Common myeloid progenitor, CD34-positive (primary cell): ENCODE measurements at places on chromosomes 16 and 17.

GRCh38 chr16:11417487-11417886 lies 72.2 kb downstream of the RMI2 start:
- H3K4me1 ChIP-seq = peaks cover 41% of the 10 kb centered on the region
- no peak overlapping the region for H3K27ac ChIP-seq
- DNase-seq = no peak
- no peaks in the 10 kb centered on the region for H3K36me3 ChIP-seq
- no peak overlapping the region for H3K4me3 ChIP-seq

GRCh38 chr17:29624586-29624985 lies 1.9 kb upstream of the CORO6 start:
- DNase-seq = no peak
- H3K27ac ChIP-seq = no peak overlapping the region
- H3K4me3 ChIP-seq = no peak overlapping the region

DNA sequence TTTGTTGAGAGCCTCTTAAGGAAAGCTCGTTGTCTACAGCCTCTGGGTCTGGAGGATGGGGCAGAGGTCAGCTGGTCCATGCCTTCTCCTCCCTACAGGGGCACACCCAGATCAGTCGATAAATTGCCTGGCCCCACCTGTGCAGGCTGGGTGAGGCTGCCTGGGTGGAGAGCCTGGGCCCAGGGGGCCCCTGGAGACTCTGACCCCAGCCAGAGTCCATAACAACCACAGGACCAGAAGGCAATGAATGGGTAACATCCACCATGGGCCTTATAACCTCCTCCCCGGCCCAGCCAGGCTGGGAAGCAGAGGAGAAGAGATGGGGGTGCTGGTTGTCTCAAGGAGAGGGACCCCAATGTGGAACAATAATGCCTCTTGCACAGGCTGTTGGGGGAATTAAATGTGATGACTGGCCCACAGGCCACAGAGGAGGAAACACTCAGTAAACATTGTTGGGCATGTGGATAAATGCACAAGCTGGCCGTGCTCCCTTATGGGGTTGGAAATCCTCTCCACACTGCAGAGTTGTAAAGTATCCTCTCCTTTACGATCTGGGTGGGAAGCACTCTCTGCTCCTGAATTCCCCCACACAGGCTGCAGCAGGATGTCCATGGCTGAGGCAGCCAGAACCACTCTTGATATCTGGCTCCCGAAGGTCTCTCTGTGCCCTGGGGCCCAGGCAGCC lies 56.7 kb upstream of the TOB1 start:
- H3K27me3 ChIP-seq = no peaks in the 10 kb centered on the region
- H3K27ac ChIP-seq = no peak overlapping the region
- no peak for DNase-seq
- no peaks in the 10 kb centered on the region for H3K36me3 ChIP-seq

GRCh38 chr17:43667506-43667905 lies 5.8 kb upstream of the MEOX1 start:
- peaks cover 9% of the 10 kb centered on the region for H3K4me1 ChIP-seq
- peaks cover 2% of the 10 kb centered on the region for H3K27me3 ChIP-seq
- no peak overlapping the region for H3K27ac ChIP-seq
- H3K36me3 ChIP-seq = no peaks in the 10 kb centered on the region
- DNase-seq = no peak

- peaks cover 76% of the 10 kb centered on the region for H3K36me3 ChIP-seq
- no peak overlapping the region for H3K27ac ChIP-seq
- no peak overlapping the region for H3K4me3 ChIP-seq
- H3K27me3 ChIP-seq = no peaks in the 10 kb centered on the region
- peaks cover 14% of the 10 kb centered on the region for H3K4me1 ChIP-seq
Observed at GRCh38 chr17:45086865-45087503, 25.9 kb downstream of the NMT1 start.

- no peak overlapping the region for H3K27ac ChIP-seq
- peaks cover 12% of the 10 kb centered on the region for H3K36me3 ChIP-seq
- H3K4me3 ChIP-seq = no peak overlapping the region
- no peaks in the 10 kb centered on the region for H3K4me1 ChIP-seq
- no peaks in the 10 kb centered on the region for H3K27me3 ChIP-seq
Observed at GRCh38 chr17:27593232-27593856, 37.6 kb upstream of the LGALS9 start.

GRCh38 chr16:84450176-84450865 lies 54.1 kb downstream of the MEAK7 start:
- H3K27me3 ChIP-seq = peaks cover 11% of the 10 kb centered on the region
- H3K4me1 ChIP-seq = no peaks in the 10 kb centered on the region
- H3K4me3 ChIP-seq = no peak overlapping the region
- no peak for DNase-seq

GRCh38 chr17:39676198-39676819 lies 8.1 kb downstream of the PNMT start:
- H3K4me1 ChIP-seq = peaks cover 31% of the 10 kb centered on the region
- no peak overlapping the region for H3K27ac ChIP-seq
- H3K27me3 ChIP-seq = no peaks in the 10 kb centered on the region
- H3K36me3 ChIP-seq = no peaks in the 10 kb centered on the region

GRCh38 chr17:82596837-82597672 lies 51.2 kb downstream of the WDR45B start:
- H3K4me1 ChIP-seq = peaks cover 8% of the 10 kb centered on the region
- no peak overlapping the region for H3K27ac ChIP-seq
- DNase-seq = no peak

- no peak overlapping the region for H3K27ac ChIP-seq
- no peaks in the 10 kb centered on the region for H3K36me3 ChIP-seq
- peaks cover 14% of the 10 kb centered on the region for H3K4me1 ChIP-seq
- H3K4me3 ChIP-seq = no peak overlapping the region
Observed at GRCh38 chr17:34399725-34400124, 36.7 kb upstream of the CCL1 start.

DNA sequence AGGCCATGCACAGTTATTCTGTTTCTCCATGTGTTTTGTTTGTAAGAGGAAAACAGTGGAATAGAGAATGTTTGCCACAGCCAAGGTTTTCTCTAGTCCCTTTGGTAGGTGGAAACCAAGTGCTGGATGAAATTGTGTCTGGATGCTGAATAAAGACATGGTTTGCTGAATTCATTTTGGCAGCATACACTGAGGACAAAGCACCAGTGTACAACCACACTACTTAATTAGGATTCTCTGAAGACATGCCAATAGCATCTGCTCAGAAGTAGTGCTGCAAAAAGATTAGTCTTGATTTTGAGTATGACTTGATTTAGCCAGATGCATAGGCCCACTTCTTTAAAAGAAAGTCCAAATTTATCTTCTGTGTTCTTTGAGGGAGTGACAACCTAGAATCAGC lies 230.5 kb upstream of the CACNG5 start:
- H3K36me3 ChIP-seq = no peaks in the 10 kb centered on the region
- H3K4me3 ChIP-seq = no peak overlapping the region
- H3K4me1 ChIP-seq = no peaks in the 10 kb centered on the region
- no peak overlapping the region for H3K27ac ChIP-seq
- H3K27me3 ChIP-seq = no peaks in the 10 kb centered on the region
- no peak for DNase-seq

DNA sequence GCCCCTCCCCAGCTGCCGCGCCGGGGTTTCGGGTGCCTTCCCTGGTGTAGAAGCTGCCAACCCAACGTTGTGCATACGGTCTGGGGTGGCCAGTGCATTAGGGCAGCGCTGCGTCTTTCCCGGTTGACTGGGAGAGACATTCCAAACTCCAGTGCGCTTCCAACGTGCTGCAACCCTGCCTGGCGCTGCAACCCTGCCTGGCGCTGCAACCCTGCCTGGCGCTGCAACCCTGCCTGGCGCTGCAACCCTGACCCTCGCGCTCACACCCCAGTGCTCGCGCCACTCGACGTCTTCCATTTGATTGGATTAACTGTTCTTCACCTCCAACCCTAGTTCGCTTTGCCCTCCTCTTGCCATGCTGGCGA lies 488 bp upstream of the HAP1 start:
- no peak overlapping the region for H3K27ac ChIP-seq
- no peak for DNase-seq
- H3K4me3 ChIP-seq = no peak overlapping the region
- H3K27me3 ChIP-seq = peaks cover 20% of the 10 kb centered on the region
- peaks cover 17% of the 10 kb centered on the region for H3K4me1 ChIP-seq

GRCh38 chr16:24734382-24734781 lies 4.9 kb downstream of the TNRC6A start:
- peaks cover 14% of the 10 kb centered on the region for H3K36me3 ChIP-seq
- H3K4me3 ChIP-seq = no peak overlapping the region
- H3K4me1 ChIP-seq = peaks cover 20% of the 10 kb centered on the region
- no peak overlapping the region for H3K27ac ChIP-seq
- no peak for DNase-seq

GRCh38 chr17:71327376-71328059 lies 793.3 kb upstream of the SOX9 start:
- H3K4me1 ChIP-seq = no peaks in the 10 kb centered on the region
- H3K4me3 ChIP-seq = no peak overlapping the region
- DNase-seq = no peak
- H3K36me3 ChIP-seq = no peaks in the 10 kb centered on the region
- H3K27me3 ChIP-seq = no peaks in the 10 kb centered on the region

DNA sequence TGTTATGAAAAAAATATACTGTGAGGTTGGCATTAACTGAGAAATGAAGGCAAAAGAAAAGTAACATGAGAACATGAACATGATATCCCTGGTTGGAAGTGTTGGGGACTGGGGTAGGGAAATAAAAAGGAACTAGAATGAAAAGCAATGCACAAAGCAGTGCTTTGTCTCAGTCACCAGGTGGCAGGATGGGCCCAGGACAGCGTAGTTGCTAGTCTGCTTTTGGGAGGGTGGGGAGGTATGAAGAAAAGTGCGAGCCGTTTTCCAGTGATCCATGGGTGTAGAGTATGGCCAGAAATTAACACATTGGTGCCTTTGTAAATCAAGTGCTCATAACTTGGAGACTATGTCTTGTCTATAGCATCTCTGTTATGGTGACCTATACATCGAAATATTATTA lies 662.5 kb upstream of the SALL1 start:
- H3K4me1 ChIP-seq = no peaks in the 10 kb centered on the region
- H3K27ac ChIP-seq = no peak overlapping the region
- no peak for DNase-seq
- no peaks in the 10 kb centered on the region for H3K27me3 ChIP-seq
- no peak overlapping the region for H3K4me3 ChIP-seq
- no peaks in the 10 kb centered on the region for H3K36me3 ChIP-seq

DNA sequence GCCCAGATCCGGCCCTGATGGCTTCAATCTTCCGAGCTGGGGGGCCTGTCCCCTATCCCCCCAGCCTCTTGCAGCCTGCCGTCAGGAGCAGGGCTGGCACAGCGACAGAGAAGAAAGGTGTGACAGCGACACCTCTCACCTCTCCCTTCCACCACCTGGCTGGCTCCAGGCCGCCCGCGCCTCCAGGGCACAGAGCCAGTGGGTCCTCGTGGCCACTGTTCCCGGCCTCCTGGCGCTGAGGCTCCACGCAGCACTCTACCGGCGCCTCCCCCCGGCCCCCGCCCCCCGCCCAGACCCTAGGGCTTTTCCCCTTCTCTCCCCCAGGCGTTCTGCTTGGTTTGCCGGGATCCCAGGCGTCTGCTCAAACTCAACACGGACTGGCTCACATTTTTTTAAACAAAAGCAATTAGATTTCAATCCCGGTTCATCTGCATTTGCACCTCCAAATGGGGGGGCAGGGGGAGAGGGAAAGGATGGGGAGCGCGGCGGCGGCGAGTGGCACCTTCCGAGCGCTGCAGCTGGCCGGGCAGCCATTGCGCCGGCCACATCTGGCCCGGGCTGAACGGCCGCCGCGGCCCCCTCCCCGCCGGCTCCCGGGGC lies 12.8 kb upstream of the CBX8 start:
- no peaks in the 10 kb centered on the region for H3K4me1 ChIP-seq
- H3K36me3 ChIP-seq = no peaks in the 10 kb centered on the region
- no peak overlapping the region for H3K4me3 ChIP-seq
- peaks cover 91% of the 10 kb centered on the region for H3K27me3 ChIP-seq

GRCh38 chr16:83011939-83012338 lies 385.2 kb downstream of the CDH13 start:
- H3K27me3 ChIP-seq = no peaks in the 10 kb centered on the region
- H3K27ac ChIP-seq = no peak overlapping the region
- no peak for DNase-seq
- H3K4me3 ChIP-seq = no peak overlapping the region
- no peaks in the 10 kb centered on the region for H3K36me3 ChIP-seq

DNA sequence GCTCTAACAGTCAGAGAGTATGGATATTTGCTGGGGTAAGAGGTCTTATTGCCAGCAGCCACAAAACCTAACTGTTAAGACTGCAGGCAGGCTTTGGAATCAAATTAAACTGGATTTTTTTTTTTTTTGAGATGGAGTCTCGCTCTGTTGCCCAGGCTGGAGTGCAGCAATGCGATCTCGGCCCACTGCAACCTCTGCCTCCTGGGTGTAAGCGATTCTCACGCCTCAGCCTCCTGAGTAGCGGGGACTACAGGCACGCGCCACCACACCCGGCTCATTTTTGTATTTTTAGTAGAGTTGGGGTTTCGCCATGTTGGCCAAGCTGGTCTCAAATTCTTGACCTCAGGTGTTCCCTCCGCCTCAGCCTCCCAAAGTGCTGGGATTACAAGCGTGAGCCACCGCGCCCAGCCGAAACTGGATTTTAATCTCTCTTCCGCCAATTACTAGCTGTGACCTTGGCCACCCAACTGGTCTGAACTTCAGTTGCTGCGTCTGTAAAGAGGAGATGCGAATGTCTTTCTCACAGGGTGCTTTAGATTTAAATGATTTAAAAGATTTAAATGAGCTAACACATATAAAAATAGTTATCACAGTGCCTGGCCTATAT lies 842 bp downstream of the MRPL10 start:
- peaks cover 39% of the 10 kb centered on the region for H3K4me1 ChIP-seq
- DNase-seq = no peak
- H3K4me3 ChIP-seq = peak overlapping the region; percentile 95

DNA sequence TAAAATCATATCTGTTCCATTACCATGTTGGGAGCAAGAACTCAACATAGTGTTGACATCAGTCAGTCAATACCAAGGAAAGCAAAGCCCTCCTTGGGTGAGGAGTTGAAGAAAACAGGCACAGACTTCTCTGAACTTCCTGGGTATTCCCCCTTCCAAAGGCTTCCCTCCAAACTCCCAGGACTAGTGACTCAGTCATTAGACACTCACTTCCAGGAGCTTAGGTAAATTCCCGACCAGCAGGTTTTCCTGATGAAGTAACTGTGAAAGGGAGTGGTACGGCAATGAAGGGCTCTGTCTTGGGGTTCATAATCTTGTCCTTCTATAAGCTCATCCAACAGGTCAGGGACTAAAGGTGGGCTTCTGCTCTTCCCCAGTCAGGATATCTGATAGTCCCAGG lies 293.8 kb upstream of the AXIN2 start:
- H3K27me3 ChIP-seq = no peaks in the 10 kb centered on the region
- H3K4me1 ChIP-seq = no peaks in the 10 kb centered on the region
- no peak overlapping the region for H3K27ac ChIP-seq
- no peaks in the 10 kb centered on the region for H3K36me3 ChIP-seq
- no peak for DNase-seq
